Activated CD8-positive, alpha-beta T cell treated with anti-CD3 and anti-CD28 coated beads for 36 hours (primary cell): ENCODE measurements at places on chromosomes 16 and 17.
A peak's percentile ranks its signal among the peaks of the same experiment; 100 is the strongest.

DNA sequence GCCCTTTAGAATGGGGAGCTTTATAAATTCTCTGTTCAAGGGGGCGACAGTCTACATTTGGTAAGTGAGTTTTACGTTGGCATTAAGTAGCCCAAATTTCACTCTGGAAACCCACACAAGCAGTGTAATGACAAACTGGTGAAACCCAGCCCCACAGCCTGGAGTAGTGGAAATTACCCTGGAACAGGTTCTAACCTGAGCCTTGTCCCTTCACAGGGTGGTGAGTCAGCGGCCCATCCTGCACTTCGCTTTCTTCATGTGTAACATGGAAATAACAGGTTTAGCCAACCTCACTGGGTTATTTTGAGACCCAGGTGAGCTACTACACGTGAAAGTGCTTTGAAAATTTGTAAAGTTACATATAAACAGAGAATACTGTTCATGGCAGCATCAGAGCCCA is 3.5 kb upstream of the TLCD3A start:
- DNase-seq, result peak; percentile 44

DNA sequence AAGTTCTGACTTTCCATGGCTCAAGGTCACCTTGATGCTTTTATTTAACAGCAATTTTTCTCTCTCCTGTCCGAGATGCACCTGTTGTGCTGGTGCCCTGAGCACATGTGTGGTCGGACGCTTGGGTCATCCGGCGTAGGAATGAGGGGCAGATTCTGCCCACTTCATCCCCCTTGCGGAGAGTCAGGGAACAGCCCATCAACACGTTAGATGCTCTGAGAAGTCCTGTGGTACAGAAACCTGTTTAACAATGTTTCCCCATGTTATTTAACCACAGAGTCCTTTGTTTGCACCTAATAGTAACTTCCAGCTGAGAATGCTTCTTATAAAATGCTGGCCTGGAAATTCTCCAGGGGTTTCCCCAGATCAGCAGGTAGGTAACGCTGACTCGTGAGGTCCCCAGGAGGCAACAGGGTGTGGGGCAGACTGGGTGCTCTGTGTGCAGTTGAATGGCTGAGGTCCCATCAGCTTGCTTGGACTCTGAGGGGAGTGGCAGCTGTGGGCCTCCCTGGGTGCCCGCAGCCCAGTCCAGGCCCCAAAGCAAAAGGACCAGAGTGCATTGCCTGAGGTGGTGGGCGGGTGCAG is 17.8 kb downstream of the DOC2B start:
- no peak for DNase-seq

DNA sequence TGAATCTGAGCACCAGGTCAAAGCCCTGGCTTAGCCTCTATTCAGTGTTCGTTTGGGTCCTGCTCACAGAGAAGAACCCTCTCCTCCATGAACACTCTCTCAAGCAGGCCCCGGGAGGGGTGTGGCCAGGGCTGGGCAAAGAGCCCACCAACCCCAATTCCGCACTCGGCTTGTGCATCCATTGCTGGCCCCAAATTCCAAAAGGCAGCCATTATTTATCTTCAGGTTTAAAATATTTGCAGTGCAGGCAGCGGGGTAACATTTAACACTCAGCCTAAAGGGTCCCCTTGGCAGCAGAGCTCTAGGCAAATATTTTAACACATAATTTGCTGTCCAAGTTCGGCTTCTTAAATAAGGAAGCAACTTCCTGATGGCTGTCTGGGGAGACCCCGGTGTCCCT is 115.7 kb downstream of the ZNF423 start:
- DNase-seq, result no peak

- DNase-seq, result no peak
Observed at GRCh38 chr16:74101379-74102137, 195.1 kb upstream of the PSMD7 start.

DNA sequence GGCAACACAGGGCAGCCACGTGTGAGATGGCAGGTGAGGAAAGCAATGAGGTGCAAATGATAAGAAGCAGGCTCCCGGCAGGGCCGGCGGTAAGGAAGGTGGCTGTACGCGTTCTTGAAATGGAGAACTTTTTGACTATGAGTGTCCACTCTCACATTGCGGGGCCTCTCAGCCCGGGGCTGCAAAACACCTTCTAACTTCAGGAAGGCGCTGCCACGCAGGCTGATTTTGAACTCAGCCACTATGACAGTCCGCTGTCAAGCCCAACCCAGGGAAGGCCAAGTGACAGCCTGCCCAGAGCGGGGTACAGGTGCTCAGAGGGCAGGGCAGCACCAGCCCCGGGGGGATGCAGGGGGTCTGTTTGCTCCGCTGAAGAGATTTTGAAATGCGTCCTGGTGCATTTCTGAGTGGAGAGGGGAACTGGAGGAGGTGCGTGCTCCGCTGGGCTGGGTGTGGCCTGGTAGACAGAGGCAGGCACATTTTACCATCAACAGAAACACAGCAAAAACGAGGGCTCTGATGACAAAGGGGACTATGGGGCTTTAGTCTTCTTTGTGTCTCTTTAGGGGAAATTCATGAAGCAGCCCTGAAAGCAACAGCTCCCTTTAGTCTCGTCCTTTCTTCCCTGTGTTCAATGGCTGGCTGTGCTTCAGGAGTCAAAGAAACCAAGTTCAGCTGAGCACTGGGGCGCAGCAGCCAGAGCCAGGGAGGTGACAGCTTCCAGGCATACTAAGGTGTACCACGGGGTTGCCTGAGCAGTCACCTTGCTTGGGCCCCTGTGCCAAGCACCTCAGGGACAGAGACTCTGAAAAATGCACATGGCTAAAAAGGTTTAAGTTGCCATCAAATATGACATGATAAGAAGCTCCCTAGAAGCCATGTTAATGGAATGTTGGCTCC is 14.6 kb upstream of the SREBF1 start:
- no peak for DNase-seq
